NCI-H524 (cell line): ENCODE measurements at places on chromosomes 6 and 20.

GRCh38 chr6:83884523-83884922 is 25.0 kb downstream of the CYB5R4 start:
- peak; percentile 58 for DNase-seq

GRCh38 chr20:57620274-57620990 is at the start of gene ZBP1:
Gene ZBP1, minus strand, starts transcription at chr20:57620426. Its CDS starts 131 bp downstream, at chr20:57620295.
- DNase-seq, result no peak

DNA sequence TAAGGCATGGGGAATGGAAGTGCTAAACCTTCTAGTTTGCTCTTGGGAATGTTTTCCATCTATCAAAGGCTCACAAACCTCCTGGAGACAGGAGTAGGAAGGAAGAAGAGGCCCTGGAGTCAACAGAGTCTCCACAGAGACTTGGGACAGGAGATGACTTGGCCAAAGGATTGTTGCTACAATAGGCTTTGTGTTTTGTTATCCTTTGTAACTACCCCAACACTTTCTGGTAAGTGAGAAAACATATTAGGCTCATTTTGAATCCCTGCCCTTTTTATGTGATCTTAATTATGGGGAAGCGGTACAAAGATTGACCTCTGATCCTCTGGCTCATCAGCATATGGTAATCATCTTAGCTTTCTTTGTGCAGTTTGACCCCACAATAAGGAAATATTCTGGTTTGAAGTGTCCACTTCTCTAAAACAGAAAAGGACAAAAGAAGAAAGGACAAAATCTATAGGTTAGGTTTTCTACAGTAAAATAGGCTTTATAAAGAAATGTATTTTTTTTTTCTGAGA is 24.1 kb upstream of the GTF3C6 start:
- DNase-seq, result no peak

GRCh38 chr6:23040899-23041298 is 471.5 kb downstream of the HDGFL1 start:
- no peak for DNase-seq

DNA sequence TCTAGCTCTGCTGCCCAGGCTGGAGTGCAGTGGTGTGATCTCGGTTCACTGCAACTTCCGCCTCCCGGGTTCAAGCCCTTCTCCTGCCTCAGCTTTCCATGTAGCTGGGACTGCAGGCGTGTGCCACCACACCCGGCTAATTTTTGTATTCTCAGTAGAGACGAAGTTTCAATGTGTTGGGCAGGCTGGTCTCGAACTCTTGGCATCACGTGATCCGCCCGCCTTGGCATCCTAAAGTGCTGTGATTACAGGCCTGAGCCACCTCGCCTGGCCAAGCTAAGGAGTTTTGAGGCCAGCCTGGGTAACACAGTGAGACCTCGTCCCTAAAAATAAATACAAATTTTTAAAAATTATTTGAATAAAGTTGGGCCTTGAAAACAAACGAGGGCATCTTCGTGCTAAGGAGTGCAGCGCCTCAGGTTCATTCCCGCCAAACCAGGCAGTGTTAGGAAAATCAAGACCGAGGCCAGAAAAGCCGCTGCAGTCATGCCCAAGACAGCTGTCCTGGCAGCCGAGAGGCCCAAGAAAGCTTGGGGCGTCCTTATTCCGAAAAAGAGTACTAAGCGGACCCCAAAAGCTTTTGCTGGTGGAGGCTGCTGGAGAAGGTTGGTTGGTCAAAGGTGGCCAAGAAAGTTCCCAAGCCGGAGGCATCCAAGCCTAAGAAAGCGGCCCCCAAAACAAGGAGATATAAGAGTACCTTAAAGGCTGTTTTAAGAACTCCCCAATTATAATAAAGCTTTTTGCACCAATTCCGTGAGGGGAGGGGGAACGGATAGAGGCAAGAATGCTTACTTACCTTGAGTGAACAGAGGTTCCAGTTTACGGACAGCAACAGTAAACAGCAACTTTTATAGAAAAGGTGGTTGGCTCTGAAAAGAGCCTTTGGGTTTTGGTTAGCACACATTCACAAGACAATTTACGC is 109.0 kb downstream of the HFE start:
- no peak for DNase-seq

DNA sequence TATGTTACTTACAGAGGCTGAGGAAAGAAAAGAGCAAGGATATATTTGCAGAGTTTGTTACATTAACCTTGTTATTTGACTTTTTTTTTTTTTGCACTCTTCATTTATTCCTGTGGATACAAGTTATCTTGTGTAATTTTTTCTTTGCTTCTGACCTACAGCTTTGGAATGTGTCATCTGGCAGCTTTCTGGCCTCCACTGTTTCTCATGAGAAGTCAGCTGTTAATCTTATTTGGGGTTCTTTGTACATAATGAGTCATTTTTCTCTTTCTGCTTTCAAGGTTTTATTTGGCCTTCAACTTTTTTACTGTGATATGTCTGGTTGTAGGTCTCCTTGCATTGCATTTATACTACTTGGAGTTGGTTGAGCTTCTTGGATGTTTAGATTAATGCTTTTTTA is 333.4 kb downstream of the SMOC2 start:
- DNase-seq, result no peak

DNA sequence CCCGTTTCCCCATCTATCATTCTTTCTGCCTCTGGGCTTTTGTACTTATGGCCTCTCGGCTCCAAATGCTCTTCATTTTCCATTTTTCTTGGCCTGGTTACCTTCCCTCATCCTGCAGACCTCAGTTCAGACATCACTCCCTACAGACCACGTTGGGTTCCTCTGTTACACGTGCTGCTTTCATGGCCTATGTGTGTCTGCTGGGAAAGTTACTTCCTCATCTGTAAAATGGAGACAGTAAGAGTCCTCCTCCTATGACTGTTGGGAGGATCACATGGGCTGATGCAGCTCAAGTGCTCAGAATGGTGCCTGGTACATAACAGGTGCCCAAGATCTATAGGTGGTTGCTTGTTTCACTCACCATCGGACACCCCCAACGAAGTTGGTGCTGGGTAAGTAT is 13.5 kb downstream of the KCNK17 start:
- DNase-seq, result no peak

- DNase-seq, result no peak
Observed at GRCh38 chr6:89895276-89895874, 1.1 kb downstream of the GJA10 start.

DNA sequence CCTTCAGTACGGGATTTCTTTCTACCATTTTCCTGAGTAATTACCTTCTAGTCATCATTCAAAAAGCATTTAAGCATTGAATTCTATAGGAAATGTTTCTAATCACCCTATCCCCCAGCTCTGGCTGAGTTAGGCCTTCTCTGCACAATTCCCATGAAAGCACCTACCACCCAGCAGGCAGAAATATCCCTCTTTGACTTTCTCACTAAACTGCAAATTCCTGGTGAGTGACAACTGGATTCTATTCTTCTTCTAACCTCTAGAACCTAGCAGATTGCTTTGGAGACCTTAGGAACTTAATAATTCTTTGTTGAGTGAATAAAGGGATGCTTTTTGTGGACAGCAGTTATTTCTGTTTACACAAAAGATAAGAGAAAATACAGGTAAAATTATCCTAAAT is 328.7 kb downstream of the LAMA2 start:
- DNase-seq, result no peak

DNA sequence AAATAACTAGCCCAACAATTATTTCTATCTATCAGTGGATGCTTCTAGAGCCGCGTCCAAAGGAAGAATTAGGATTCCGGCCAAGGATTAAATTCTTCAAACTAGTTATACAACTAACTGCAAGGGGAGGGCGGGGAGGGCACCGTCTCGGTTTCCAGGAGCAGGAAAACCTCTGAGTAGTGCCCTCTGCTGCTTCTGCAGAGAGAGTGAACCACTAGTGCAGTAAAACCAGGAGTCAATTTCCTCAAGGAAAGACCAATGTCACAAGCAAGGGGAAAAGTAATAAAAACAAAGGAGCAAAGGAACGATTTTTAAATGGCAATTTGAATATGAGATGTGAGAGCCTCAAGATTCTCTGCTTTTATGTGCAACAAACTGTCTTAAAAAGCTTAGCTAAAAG is 16.5 kb upstream of the UBE2J1 start:
- no peak for DNase-seq

DNA sequence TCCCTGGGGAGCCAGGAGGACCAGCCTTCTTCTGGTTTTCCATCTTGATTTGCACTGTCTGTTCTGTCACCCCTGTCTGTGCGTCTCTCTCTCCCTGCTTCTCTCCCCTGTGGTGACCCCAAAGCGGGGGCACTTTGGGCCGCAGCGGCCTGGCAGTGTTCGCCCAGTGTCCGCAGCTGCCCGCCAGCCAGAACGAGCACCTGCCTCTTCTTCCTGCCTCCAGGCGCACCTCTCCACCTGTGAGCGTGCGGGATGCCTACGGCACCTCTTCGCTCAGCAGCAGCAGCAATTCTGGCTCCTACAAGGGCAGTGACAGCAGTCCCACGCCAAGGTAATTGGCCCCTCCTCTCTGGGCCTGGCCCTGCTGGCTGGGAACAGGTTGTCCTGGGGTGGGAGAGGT is 30.8 kb downstream of the SNPH start:
- DNase-seq, result no peak

- DNase-seq, result no peak
Observed at GRCh38 chr6:40380271-40380670, 206.9 kb downstream of the LRFN2 start.
